NCI-H446 (cell line): ENCODE measurements at places on chromosomes 16 and 17.

DNA sequence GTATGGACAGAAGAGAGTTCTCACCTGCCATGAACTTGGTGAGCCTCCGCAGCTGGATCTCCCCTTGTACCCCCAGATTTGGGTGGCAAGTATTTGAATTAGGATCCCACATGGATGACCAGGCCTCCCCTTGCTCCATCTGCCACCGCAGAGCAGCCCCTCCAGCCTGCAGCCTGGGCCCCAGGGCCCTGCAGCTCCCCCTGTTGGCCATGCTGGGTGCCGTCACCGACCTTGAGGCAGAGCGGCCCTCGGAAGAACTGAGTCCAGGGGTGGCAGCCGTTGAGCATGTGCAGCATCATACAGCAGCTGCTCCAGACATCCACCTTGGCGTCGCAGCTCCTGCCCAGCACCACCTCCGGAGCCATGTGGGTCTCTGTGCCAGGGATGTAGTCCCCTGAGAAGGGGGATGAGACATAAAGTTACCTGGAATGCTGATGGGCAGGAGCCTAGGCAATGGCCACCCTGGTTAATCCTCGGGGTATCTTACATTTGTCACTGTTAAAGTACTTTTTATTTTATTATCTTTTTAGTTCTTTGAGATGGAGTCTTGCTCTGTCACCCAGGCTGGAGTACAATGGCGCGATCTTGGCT, 9.0 kb upstream of the SPATA32 start:
- no peak for DNase-seq

DNA sequence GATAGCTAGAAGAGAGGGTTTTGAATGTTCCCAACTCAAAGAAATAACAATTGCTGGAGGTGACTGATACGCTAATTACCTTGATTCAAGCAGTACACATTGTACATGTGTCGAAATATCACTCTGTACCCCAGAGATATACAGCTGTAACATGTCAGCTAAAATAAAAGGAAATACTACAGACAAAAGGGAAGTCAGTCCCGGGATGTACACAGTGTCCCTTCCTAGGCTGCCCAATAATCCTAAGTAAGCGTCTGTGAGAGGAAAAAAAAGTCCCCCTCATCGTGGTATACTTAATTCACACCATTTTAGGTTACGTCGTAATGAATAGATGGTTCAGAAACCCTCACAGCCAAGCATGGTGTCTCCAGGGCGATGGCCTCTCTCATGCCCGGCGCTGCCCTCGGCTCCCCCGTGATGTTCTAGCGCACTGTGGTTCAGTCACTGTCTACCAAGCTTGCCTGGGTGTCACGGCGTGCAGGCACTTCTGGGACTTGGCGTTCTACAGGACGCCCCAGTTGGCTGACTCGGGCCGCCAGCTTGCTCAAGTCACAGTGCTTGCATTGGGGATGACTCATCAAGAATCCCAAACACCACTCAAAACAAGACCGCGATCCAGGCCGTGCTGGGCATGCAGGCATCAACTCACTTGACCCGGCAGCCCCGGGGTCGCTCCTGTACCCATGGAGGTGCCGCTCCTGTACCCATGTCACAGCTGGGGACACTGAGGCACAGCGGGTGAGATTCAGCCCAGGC, 27.6 kb downstream of the CCDC40 start:
- no peak for DNase-seq

GRCh38 chr16:11556945-11557720, 29.6 kb downstream of the LITAF start:
- no peak for DNase-seq

GRCh38 chr16:80123189-80123588, 417.6 kb upstream of the DYNLRB2 start:
- DNase-seq, result no peak

- peak; percentile 41 for DNase-seq
These were observed 7.7 kb upstream of the NPIPB2 start for GRCh38 chr16:11949527-11949926.

DNA sequence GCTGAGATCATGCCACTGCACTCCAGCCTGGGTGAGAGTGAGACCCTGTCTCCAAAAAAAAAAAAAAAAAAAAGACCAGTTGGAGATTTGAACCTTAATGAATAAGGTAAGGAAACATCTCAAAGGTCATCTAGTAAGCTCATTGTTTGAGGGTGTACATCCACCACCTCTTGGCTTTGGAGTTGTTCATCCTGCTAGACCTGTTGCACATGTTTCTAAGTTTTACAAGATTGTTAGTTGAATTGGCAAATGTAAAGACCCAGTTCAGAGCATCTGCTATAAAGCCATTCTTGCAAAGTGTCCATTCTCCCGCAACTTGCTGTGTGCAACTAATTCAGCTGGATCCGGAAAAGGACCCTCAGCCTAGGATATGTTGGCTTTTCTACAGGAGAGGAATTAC, 1.5 kb downstream of the PSMD7 start:
- no peak for DNase-seq

GRCh38 chr16:66211651-66212050, 154.8 kb upstream of the CDH5 start:
- DNase-seq, result no peak

DNA sequence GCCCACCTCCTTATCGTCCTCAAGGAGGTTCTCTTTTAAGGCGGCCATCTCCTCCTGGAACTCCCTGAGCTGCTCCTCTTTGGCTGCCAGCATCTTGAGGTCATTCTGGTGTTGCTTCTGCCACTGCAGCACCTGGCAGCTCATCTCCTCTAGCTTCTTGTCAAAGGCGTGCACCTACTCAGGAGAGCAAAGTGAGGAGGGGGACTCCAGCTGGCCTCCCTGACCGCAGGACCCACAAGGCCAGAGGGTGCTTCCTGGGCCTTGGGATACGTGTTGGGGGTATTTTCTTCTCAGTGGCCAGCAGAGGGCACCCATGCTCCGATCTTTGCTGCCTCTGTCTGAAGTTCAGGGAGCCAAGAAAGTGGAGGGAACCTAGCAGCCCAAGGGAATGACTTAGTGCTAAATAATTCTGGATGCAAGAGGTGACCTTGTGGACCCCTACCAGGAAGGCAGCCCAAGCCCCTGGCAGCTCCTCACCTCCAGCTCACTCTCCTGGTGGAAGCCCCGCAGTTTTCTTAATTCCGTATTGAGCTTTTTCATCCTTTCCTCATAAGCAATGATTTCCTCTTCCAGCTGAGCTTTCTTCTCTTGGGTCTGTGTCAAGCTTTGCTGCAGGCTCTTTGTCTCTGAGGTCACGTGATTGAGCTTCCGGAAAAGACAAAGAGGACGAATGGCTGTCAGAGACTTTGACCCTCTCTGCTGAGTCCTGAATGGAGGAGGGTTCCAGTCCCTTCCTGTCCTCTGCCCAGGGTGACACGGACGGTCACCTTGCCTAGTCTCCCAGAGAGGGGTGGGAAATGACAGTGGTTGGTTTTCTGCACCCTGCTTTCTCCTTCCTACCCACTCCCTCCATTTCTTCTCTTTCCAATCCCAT, 31.4 kb downstream of the DHX38 start:
- DNase-seq, result peak; percentile 55

- no peak for DNase-seq
These were observed 37.2 kb upstream of the HOXB9 start for GRCh38 chr17:48663134-48663924.

DNA sequence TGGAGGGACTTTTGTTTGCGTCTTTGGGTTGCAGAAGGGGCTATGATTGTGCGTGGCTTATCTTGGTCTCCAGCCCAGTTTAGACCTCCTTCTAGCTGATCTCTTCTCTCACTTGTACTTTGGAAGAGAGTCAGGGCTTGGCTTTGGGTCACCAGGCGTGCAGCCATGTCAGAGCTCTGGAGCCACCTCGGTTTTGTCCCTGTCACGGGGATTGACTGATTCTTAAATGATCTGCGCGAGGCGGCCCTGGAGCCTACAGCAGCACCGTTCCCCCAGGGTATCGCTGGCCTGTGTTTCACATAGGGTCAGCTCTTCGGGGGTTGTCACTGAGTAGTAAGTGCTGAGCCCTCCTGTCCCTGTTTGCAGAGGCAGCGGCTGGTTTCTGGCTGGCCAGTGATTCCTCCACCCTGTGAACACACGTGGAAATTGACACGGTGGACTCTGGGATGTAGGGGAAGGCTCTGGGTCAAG, 209.8 kb upstream of the CHMP6 start:
- no peak for DNase-seq

DNA sequence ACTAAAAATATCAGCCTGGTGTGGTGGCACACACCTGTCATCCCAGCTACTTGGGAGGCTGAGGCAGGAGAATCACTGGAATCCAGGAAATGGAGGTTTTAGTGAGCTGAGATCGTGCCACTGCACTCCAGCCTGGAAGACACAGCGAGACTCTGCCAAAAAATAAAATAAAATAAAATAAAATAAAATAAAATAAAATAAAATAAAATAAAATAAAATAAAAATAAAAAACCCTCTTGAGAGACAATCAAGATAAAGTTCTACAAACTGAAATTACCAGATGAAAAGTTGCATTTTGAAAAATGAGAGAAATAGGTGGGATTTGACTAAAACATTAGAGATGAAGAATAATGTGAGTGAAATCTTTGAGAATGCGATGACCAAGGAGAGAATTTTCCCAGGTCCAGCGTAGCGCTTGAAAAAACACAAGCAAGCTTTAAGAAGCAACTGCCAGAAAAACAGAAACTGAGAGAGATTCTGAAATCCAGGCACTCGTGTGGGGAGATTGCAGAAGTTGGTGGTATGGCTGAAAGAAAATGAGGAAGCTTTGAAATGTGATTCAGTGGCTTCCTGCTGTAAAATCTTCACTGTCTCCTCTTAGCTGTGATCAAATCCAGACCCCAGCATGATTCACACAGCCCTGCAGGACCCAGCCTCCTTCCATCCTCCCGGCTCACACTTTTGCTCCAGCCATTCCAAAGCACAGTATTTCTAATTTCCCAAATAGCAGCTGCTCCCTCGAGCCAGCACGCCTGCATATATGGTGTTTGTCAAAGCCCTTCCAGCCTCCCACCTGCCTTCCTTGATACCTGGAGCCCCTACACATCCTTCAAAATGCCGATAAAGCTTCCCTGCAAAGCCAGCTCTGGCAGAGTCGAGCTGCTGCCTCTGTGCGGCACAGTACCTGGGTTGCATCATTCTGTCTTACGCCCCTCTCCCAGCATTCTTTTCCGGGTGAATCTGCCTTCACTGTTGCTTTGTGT, 8.2 kb upstream of the CD300E start:
- DNase-seq, result no peak

DNA sequence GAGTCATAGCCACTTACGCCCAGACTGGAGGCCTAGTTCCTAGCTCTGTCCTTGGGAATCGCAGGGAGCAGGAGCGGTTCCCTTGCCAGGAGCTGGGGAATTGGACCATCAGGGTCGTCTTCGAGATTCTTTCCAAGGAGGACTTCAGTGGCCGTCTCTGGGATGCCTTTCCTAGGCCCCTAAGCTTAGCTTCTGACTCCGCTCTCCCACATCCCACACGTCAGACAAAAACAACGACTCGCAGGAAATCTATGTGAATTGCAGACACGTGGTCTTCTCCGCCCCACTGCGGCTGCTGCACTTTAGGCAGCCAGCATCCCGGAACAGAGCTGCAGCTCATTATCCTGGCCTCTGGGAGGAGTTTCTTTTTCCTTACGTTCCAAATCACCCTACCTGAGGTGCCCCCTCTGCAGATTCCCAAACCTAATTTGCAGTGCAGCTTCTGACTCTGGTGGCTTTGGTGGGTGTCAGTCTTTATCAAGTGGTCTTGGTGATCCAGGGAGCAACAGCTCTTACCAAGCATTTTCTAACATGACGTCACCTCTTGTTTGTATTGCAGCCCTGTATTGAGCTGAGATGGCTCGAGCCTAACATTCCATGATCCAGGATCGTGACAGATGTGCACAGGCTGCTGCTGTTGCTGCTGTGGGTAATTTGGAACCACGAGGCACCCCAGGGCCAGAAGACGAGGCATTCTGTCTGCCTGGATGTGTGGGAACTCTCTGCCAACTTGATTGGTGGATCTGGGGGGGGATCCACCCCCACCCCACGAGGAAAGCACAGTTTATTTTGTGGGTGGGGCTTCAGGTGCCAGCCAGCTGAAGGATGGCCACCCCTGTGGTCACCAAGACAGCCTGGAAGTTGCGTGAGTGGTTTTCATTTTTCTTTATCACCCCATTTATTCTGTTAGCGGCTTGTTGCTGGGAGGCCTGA, 1.1 kb downstream of the KATNB1 start:
- DNase-seq, result no peak

- no peak for DNase-seq
These were observed 194.5 kb upstream of the CDH13 start for GRCh38 chr16:82432261-82432660.

DNA sequence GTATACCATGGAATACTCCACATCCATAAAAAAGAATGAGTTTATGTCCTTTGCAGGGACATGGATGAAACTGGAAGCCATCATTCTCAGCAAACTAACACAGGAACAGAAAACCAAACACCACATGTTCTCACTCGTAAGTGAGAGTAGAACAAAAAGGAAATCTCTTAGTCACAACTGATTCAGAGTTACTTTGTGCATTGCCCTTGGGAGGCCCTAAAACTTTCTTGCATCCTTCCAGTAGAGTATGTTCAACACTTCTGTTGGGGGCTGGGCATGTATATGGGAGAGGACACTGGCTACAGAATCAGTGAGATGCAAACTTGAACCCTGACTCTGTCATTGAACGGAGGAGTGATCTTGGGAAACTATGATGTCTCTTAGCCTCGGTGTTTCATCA, 147.4 kb upstream of the IRX5 start:
- DNase-seq, result no peak

DNA sequence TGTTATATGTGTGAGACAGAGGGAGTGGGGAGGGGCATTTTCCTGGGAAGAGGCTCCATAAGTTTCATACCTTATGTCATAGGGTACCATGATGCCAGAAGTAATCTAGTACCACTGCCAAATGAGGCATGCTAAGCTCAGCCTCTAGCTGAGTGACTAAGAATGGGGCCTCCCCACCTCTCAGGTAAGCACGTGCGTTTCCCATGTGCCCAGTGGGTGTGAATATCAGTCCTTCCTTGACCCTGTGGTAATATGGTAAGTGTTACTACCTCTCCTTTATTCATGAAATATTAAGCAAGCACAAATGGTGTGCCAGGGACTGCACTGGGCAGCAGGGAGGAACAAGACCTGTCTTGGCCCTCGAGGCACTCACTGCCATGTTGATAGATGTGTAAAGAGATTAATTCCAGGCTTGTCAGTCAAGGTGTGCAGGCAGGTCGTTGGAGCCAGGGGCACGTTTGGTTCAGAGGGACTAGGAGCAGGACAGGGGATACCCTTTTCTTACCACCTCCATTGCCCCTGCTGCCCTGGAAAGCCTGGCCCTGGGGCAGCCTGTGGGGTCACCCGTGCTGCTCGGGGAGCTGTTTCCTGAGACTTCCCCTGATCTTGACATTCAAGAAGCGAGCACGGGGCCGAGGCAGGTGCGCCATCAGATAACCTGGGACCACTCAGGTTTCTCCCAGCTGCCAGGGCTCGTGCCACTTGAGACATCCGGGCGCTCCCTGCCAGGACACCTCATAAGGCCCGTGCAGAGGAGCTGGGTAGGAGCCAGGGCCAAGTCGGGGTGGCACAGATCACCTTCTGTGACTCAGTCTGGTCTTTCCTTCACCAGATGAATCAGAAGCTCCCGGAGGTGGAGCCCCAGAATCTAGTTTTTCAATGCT, 8.8 kb downstream of the RSAD1 start:
- no peak for DNase-seq

- DNase-seq, result no peak
These were observed 233.1 kb upstream of the FOXF1 start for GRCh38 chr16:86277221-86277620.

GRCh38 chr16:81489547-81490267, 45.1 kb downstream of the CMIP start:
- no peak for DNase-seq
